Effector memory CD8-positive, alpha-beta T cell (primary cell): ENCODE measurements at places on chromosomes 13 and 19.

DNA sequence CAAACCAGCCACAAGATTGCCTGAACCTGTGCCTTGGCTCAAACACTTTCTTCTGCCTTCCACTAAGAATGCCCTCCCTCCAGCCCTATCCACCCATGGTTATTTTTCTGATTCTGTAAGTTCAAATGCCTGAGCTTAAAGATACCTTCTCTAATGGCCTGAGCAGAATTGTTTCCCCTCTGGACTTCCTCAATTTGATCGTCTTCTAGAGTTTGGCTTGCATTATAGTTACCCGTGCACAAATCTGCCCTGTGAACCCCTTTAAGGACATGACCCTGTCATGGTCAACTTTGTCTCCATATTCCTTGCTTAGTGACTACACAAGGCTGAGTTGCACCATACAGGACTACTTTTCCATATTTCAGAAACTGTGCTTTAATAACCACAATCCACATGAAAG is 481.0 kb downstream of the FOXO1 start:
- no peak overlapping the region for H3K27ac ChIP-seq
- peaks cover 52% of the 10 kb centered on the region for H3K4me1 ChIP-seq
- H3K27me3 ChIP-seq = no peaks in the 10 kb centered on the region
- no peak for DNase-seq
- H3K4me3 ChIP-seq = no peak overlapping the region
- H3K36me3 ChIP-seq = peaks cover 7% of the 10 kb centered on the region

DNA sequence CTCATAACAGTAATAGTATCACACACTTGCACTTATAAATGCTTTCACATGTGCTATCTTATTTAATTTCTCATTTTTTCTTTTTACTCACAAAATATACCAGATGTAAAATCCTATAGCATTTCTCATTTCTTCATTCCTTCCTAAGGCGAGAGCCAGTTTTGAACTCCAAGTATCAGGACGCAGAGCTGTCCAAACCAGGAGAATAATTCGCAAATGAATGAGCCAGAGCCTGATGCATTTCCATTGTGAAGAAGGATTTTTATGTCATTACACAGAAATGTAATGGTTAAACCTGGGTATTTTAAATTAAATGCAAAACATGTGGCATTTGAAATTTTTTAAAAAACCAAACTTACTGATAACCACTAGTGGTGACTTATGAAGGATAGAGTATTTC is 244.3 kb downstream of the RGCC start:
- no peak for DNase-seq
- H3K27ac ChIP-seq = no peak overlapping the region
- peaks cover 4% of the 10 kb centered on the region for H3K4me1 ChIP-seq
- H3K27me3 ChIP-seq = no peaks in the 10 kb centered on the region

GRCh38 chr13:66681403-66681802 is 548.7 kb downstream of the PCDH9 start:
- no peak for DNase-seq
- H3K36me3 ChIP-seq = no peaks in the 10 kb centered on the region
- H3K27ac ChIP-seq = no peak overlapping the region
- no peaks in the 10 kb centered on the region for H3K27me3 ChIP-seq

- no peak overlapping the region for H3K4me3 ChIP-seq
- peaks cover 4% of the 10 kb centered on the region for H3K4me1 ChIP-seq
- no peaks in the 10 kb centered on the region for H3K27me3 ChIP-seq
- H3K27ac ChIP-seq = no peak overlapping the region
Observed at GRCh38 chr19:55097864-55098715, 19.3 kb downstream of the PPP1R12C start.

- no peak overlapping the region for H3K27ac ChIP-seq
- no peaks in the 10 kb centered on the region for H3K36me3 ChIP-seq
- no peaks in the 10 kb centered on the region for H3K27me3 ChIP-seq
- no peaks in the 10 kb centered on the region for H3K4me1 ChIP-seq
- DNase-seq = no peak
Observed at GRCh38 chr19:48603001-48603400, 3.5 kb upstream of the SPACA4 start.

GRCh38 chr13:20177049-20177831 is 15.5 kb downstream of the GJB2 start:
- peaks cover 2% of the 10 kb centered on the region for H3K36me3 ChIP-seq
- no peak overlapping the region for H3K4me3 ChIP-seq
- H3K27me3 ChIP-seq = peaks cover 98% of the 10 kb centered on the region
- no peak for DNase-seq
- no peak overlapping the region for H3K27ac ChIP-seq

DNA sequence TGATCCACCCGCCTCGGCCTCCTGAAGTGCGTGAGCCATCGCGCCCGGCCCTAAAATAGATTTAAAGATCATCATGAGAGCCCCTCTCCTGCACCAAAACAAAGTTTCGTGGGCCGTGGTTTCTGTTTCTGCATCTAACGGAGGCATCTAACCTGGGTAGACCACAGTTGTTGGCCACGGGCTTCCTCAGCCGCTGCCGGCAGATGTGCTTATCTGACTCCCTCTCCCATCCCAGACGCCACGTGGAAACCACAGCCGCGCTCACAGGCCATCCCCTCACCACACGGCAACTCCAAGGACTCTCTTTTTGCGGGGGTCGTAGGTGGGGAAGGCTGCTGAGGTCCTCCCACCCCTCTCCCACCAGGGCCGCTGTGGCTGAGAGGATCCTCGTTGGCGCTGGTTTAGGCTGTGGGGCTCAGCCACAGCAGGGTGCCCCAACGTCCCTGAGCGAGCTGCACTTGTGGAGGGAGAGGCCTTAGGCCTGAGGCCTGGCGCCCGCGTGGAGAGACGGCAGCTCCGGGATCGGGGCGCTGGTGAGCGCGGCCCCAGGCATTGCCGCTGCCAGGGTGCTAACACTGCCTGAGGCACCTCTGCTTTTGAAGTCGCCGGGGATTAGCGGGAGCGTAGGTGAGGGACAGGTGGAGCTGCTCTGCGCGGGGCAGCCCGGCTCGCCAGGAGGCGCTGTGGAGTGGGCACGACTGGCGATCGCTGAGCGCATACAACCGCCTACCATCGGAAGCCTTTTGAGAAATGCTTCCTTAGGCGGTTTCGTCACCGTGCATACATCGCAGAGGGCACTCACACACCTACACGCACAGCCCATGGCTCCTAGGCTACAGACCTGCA is 8.9 kb downstream of the ZSCAN1 start:
- H3K4me1 ChIP-seq = no peaks in the 10 kb centered on the region
- no peak for DNase-seq
- no peak overlapping the region for H3K4me3 ChIP-seq
- H3K27me3 ChIP-seq = peaks cover 6% of the 10 kb centered on the region
- no peaks in the 10 kb centered on the region for H3K36me3 ChIP-seq

DNA sequence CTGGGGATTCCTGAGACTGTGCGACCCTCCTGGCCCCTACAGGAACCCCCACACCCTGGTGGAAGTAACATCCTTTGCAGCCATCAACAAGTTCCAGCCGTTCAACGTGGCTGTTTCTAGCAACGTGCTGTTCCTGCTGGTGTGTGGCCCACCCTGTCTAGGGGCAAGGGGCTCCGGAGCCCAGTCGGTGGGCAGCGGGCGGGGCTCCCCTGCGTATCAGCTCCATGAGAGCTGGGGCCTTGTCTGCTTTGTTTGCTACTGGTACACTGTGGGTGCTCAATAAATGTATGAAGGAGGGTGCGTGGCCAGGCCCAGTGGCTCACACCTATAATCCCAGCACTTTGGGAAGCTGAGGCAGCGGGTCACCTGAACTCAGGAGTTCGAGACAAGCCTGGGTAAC is 10.9 kb downstream of the MPND start:
- DNase-seq = no peak
- H3K27ac ChIP-seq = no peak overlapping the region
- peaks cover 4% of the 10 kb centered on the region for H3K4me1 ChIP-seq
- H3K27me3 ChIP-seq = no peaks in the 10 kb centered on the region

GRCh38 chr19:48481846-48482639 is 12.9 kb downstream of the CYTH2 start:
- peak overlapping the region; percentile 94 for H3K4me3 ChIP-seq
- peaks cover 20% of the 10 kb centered on the region for H3K36me3 ChIP-seq
- no peak overlapping the region for H3K27ac ChIP-seq
- H3K4me1 ChIP-seq = peaks cover 18% of the 10 kb centered on the region
